Cardiac atrium fibroblast (primary cell): ENCODE measurements at places on chromosomes 1 and 21. TPM values are rescaled to one million over a fixed set of nuclear protein-coding genes. Genes with fewer than 3 reads are reported as not detected.

Gene BLZF1
- total RNA-seq = 26.0 and 29.8 TPM in 2 replicates

Gene CHI3L1
- total RNA-seq = 0.54 and 23.8 TPM in 2 replicates

Gene RGS8
- total RNA-seq = not detected in 2 replicates

Gene SELL
- total RNA-seq = under 0.01 and 0.81 TPM in 2 replicates

Gene TFAP2E
- total RNA-seq = not detected in 2 replicates

Gene LEMD1
- not detected in 2 replicates for total RNA-seq

Gene DNALI1
- total RNA-seq = 3.1 and 4.0 TPM in 2 replicates

Gene UBE2U
- total RNA-seq = not detected in 2 replicates

Gene KLHDC7A
- not detected in 2 replicates for total RNA-seq

Gene GLMP
- total RNA-seq = 71.4 and 85.6 TPM in 2 replicates

Gene SFT2D2
- 23.5 and 28.2 TPM in 2 replicates for total RNA-seq

Gene NR1I3
- total RNA-seq = not detected in 2 replicates

Gene OR2T29
- not detected in 2 replicates for total RNA-seq

Gene ARHGEF19
- total RNA-seq = 4.5 and 11.4 TPM in 2 replicates

Gene BSND
- total RNA-seq = not detected in 2 replicates

Gene IL12RB2
- not detected in 2 replicates for total RNA-seq

Gene NTMT2
- not detected in 2 replicates for total RNA-seq
